ENCODE measurements at places on chromosomes 4 and X. TPM values are rescaled to one million over a fixed set of nuclear protein-coding genes. Genes with fewer than 3 reads are reported as not detected.

OTC gene
- total RNA-seq, result 1.6 TPM

CENPC gene
- total RNA-seq, result 17.3 TPM

MED12 gene
- total RNA-seq, result 47.8 TPM

GLRB gene
- total RNA-seq, result 5.2 TPM

CORIN gene
- 0.47 TPM for total RNA-seq

TRIM61 gene
- total RNA-seq, result not detected

PRKG2 gene
- 25.7 TPM for total RNA-seq

CLDN2 gene
- total RNA-seq, result 0.22 TPM

MAGEC3 gene
- not detected for total RNA-seq

CT45A7 gene
- not detected for total RNA-seq

DNA sequence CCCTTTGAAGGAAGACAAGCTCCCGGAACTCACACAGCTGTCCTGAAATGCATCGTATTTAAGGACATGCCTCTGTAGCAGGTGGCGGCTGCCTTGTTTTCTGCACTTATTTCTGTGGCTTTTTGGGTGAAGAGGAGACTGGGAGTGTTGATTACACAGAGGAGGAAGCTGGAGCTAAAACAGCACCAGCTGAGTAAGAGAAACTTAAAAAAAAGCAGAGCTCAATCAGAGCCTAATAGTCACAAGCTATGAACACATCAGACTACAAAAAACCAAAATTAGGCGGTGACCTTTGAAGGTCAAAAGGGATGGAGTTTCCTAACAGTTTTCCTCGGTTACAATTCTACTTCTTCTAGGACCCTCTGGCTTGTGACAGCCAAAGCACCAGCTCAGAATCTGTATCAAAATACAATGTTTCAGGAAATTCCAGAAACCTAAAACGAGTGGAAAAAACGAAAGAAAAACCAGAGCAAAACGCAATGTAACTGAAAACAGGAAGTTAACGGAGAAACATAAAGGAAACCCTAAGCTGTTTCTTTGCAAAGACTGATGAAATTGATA lies 13.5 kb downstream of the PRKX start:
- DNase-seq, result no peak

DNA sequence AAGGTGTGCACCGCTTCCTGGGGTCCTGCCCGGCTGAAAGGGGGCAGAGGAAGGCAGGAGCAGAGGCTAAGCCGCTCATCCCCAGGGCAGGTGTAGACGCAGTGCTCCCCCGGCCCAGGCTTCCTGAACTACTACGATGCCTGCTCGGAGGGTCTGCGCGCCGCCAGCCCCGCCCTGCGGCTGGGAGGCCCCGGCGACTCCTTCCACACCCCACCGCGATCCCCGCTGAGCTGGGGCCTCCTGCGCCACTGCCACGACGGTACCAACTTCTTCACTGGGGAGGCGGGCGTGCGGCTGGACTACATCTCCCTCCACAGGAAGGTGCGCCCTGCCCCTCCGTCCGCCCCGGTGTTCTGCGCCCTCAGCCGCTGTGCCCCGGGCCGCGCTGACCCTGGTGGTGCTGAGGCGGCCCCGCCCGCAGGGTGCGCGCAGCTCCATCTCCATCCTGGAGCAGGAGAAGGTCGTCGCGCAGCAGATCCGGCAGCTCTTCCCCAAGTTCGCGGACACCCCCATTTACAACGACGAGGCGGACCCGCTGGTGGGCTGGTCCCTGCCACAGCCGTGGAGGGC lies 8.4 kb upstream of the SLC26A1 start:
- DNase-seq, result no peak

- DNase-seq, result no peak
Observed at GRCh38 chr4:8900588-8900987, 28.9 kb upstream of the HMX1 start.

GRCh38 chr4:99807666-99808065 lies 9.0 kb upstream of the DAPP1 start:
- DNase-seq, result no peak

- DNase-seq, result no peak
Observed at GRCh38 chr4:44670506-44671199, 7.6 kb upstream of the GUF1 start.

GRCh38 chr4:27154706-27155105 lies 294.1 kb downstream of the STIM2 start:
- no peak for DNase-seq

- DNase-seq, result no peak
Observed at GRCh38 chr4:19999276-19999675, 252.4 kb upstream of the SLIT2 start.

Measured in mucosa of descending colon (tissue), 3 donors.